ENCODE measurements at places on chromosomes 1 and 21.

DNA sequence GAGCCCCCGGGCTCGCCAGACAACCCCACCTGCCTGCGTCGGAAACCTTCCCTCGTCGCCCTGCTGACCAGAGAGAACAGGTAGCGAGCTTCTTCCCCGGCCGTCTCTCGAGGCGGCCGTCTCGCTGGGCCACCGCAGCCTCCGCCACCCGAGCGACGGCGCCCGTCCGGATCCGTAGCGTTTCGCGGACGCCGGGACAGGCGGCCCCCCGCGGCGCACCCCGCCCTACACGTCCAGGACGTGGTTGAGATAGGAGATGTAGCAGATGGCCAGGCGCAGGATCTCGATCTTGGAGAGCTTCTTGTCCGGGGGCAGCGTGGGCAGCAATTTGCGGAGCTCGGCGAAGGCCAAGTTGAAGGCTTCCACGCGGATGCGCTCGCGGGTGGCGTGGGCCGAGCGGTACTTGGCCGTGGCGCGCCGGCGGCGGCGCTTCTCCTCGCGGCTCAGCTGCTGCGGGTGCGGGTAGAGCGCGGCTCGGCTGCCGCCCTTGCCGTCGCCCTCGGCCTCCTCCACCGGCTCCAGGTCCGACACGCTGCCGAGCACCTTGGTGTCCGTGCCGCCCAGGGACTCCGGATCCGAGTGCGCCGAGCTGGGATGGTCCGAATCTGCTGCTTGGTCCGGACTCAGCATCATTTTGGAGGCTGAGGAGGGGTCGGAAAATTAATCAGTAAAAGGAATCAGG lies 3.0 kb downstream of the NHLH2 start:
- DNase-seq: no peak

GRCh38 chr1:88036345-88037014 lies 647.6 kb upstream of the PKN2 start:
- no peak for DNase-seq

- no peak for DNase-seq
Observed at GRCh38 chr1:157367870-157368269, 184.4 kb downstream of the FCRL5 start.

- no peak for DNase-seq
Observed at GRCh38 chr1:36918604-36919003, 115.7 kb downstream of the GRIK3 start.

- DNase-seq: no peak
Observed at GRCh38 chr1:228068359-228068758, 14.1 kb upstream of the ARF1 start.

- DNase-seq: peak; percentile 76
Observed at GRCh38 chr1:236654957-236655356, 31.3 kb upstream of the ACTN2 start.

GRCh38 chr1:64798872-64799271 lies 54.0 kb downstream of the RAVER2 start:
- no peak for DNase-seq

DNA sequence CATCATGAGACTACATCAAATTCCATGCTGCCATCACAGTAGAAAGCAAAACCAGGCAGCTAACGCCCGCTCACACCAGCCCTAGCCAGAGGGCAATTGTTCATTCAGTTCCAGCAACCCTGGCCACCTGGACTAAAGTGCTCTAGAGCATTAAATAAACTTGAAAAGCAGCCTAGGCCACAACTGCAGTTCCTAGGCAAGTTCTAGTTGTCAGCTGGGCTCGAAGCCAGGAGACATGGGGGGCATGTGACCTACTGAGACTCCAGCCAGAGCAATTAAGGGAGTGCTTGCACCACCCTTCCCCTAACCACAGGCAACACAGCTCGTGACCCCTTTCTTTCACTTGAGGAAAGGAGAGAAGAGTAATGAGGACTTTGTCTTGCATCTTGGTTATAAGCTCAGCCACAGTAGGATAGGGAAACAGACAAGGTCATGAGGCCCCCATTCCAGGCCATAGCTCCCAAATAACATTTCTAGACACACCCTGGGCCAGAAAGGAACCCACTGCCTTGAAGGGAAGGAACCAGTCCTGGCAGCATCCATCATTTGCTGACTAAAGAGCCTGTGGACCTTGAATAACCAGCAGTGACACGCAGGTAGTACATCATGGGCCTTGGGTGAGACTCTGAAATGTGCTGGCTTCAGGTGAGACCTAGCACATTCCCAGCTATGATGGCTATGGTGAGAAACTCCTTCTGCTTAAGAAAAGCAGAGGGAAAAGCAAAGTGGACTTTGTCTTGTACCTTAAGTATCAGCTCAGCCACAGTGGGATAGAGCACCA lies 77.0 kb downstream of the ZZZ3 start:
- DNase-seq: peak; percentile 71

- DNase-seq: peak; percentile 77
Observed at GRCh38 chr1:101291562-101292380, 55.0 kb downstream of the S1PR1 start.

DNA sequence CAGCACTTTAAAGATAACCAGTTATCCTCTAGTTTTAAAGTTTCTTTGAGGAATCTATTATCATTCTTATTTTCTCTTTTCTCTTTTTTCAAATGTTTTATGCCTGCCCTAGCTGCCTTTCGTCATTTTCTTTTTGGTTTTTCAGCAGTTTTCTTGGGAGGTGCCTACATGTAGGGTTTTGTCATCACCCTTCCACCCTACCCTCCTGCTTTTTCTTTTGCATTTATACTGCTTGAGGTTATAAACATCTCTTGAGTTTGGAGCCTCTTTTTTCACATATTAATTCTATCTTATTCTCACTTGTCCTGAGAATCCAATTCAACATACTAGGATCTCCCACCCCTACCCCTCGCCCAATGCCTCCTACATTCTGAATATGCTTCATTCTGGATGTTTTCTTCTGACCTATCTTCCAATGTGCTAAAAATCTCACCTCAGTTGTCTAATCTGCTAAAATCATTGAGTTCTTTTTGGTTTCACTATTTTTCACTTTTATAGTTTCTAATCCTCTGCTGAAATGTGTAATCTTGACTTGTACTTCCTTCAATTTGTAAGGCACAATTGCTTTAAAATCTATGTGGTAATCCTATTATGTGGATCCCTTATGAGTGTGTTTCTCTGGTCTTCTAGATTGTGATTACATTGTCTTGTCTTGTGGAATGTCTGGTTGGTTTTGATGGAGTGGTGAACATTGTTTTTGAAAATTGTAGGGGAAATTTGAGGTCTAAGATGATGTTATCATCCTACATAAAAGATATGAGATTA lies 38.7 kb downstream of the MIA3 start:
- DNase-seq: no peak

- no peak for DNase-seq
Observed at GRCh38 chr1:165686971-165687433, 11.4 kb downstream of the ALDH9A1 start.

- DNase-seq: no peak
Observed at GRCh38 chr1:181911715-181912114, 149.8 kb downstream of the ZNF648 start.

DNA sequence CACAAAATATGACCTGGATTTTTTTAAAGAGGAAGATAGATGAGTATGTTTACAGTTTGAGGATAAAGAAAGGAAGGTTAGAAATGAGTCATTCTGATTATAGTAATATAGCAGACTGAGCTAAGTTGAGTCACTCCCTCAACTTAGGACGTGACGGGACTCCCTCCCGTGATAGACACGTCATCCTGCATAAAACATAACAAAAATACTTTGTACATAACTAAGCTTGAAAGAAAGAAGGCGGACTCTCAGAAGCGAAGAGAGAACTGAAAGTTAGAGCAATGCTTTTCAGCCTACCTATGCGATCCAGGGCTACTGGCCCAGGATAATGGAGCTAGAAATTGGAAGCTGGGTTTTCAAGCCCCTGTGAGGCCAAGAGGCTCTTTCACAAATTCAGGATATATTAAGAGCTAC lies 53.0 kb upstream of the DESI2 start:
- DNase-seq: peak; percentile 79

GRCh38 chr1:43565600-43566360 lies 35.1 kb downstream of the PTPRF start:
- peak; percentile 29 for DNase-seq

- no peak for DNase-seq
Observed at GRCh38 chr1:196209983-196210382, 398.3 kb downstream of the KCNT2 start.

- no peak for DNase-seq
Observed at GRCh38 chr1:215651867-215652266, 84.8 kb downstream of the KCTD3 start.

- DNase-seq: no peak
Observed at GRCh38 chr1:111404588-111404987, 22.9 kb downstream of the OVGP1 start.

DNA sequence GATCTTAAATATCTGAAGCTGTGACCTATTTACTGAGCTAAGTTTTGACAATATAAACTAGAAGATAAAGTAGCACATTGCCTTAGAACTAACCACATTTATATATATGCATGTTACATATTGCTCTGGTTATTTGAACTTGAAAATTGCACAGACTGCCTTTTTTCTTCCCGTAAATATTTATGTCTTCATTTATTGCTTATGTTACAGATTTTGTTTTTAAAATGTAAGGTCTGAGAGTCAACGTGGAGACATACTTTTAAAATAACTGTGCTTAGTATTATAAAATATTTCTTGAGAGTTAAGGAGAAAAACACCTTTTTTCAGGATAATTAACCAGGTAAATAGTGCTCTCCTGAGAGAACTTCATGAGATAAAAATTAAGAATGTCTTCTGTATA lies 3.1 kb downstream of the RPS6KC1 start:
- no peak for DNase-seq

- peak; percentile 64 for DNase-seq
Observed at GRCh38 chr1:100868364-100868995, 26.2 kb downstream of the EXTL2 start.

GRCh38 chr1:116309090-116309870 lies 63.8 kb upstream of the ATP1A1 start:
- DNase-seq: no peak

GRCh38 chr1:998995-999724 lies 737 bp downstream of the HES4 start:
- DNase-seq: peak; percentile 60

DNA sequence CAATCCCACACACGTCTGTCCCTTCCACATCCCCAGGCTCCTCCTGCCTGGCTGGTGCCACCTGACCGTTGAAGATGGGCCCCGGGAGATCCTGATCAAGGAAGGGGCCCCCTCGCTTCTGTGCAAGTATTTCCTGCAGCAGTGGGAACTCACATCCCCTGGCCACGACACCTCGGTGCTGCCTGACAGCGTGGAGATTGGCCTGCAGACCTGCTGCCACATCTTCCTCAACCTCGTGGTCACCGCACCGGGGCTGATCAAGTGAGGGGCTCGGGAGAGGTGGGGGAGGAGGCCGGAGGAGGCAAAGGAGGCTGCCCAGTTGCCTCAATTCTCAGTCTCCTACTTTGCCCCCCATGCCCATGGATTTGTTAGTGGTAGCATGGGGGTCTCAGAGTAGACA lies 5.6 kb downstream of the NCDN start:
- DNase-seq: no peak

DNA sequence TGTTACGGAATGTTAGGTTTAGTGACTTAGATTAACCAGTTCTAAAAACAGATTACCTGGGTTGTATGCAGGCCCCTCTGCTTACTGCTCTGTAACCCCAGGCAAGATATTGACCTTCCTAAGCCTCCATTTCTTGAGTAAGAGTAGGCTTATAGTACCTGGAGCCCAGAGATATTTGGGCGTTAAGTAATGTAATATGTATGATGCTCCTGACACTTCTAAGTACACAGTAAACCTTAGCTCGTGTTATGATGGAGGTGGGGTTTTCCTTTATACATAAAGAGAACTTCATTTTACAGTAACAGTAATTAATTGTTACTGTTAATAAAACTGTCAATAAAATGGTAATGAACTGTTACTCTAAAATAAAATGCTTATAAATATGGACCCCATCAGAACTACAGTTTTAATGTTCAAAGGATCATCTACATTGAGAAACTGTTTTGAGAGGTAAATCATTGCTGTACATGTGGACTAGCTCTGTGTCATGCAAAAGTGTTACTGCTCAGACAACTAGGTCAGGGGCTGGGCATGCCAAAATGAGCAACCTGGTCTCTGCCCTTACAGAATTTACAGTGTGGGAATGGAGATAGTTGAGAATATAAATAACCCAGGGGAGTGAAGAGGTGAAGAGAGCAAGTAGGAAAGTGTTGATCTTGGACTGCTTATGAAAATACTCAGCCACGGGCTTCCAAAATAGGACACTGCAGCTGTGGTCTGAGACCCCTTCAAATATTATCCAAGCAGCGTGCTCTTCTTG lies 26.6 kb downstream of the LRRC8C start:
- DNase-seq: no peak

- DNase-seq: peak; percentile 78
Observed at GRCh38 chr1:27648602-27649305, 13.8 kb upstream of the FGR start.

DNA sequence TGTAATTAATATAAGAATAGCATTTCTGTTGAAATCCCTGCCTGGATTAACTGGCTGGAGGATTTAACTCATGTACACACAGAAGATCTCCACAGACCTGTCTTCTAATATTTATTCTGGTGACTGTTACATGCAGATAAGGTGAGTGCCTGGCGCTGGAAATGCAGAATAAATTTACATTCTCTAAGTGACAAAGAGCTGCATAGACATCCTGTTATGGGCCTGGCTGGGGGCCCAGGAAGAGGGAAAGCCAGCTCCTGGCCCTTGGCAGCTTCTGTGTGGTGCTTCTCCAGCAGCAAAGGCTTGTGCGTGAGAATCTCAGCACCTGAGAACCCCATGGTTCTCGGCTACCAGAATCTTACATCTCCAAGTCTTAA lies 446.6 kb downstream of the PTPRU start:
- DNase-seq: no peak

DNA sequence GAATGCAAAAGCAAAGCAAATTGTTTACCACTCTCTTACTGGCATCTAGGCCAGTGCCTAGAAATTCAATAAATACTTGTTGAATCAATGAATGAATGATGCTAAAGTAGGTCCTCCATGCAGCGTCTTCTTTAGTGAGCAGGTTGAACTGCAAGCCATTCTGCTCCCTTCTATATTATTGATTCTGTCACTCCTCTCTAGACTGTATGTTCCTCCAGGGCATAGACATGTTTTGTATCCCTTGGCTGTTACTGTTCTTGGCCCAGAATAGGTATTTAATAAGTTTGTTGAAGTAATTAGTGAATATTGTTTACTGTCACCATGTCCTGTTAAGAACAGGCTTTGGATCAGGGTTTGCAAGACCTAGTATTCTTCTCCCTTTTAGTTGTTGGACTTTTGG lies 43.7 kb downstream of the OSBPL9 start:
- DNase-seq: no peak

GRCh38 chr1:27752360-27752759 lies 20.7 kb upstream of the STX12 start:
- DNase-seq: peak; percentile 13

DNA sequence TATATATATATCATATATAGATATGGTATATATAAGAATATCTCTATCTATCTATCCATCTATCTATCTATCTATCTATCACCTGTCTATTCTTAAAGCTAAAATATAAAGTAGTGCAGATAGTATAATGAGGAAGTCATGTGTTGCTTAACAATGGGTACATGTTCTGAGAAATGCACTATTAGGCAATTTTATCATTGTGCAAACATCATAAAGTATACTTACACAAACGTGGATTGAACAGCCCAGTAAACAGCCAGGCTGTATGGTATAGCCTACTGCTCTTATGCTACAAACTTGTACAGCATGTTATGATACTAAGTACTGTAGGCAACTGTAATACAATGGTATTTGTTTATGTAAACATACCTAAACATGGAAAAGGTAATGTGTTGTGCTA lies 621.0 kb upstream of the NCAM2 start:
- DNase-seq: no peak

- no peak for DNase-seq
Observed at GRCh38 chr1:239722035-239722434, 335.7 kb downstream of the CHRM3 start.

- DNase-seq: peak; percentile 27
Observed at GRCh38 chr21:44815852-44816628, 1.8 kb downstream of the SUMO3 start.

All from myocyte (in vitro differentiated cells).